Left colon (tissue), 2 donors: ENCODE measurements at places on chromosomes 7 and 10. TPM values are rescaled to one million over a fixed set of nuclear protein-coding genes. Genes with fewer than 3 reads are reported as not detected.

Gene ATOH7
- total RNA-seq, result not detected

Gene TMEM130
- 0.73 TPM for total RNA-seq

Gene MYPN
- total RNA-seq, result 2.1 TPM

GRCh38 chr10:44965651-44966097, 6.1 kb downstream of the RASSF4 start:
- DNase-seq, result no peak

- no peak for DNase-seq
Measured at GRCh38 chr7:80060218-80060806, 74.3 kb upstream of the GNAI1 start.

GRCh38 chr7:157476654-157477549, 140.1 kb downstream of the DNAJB6 start:
- no peak for DNase-seq

DNA sequence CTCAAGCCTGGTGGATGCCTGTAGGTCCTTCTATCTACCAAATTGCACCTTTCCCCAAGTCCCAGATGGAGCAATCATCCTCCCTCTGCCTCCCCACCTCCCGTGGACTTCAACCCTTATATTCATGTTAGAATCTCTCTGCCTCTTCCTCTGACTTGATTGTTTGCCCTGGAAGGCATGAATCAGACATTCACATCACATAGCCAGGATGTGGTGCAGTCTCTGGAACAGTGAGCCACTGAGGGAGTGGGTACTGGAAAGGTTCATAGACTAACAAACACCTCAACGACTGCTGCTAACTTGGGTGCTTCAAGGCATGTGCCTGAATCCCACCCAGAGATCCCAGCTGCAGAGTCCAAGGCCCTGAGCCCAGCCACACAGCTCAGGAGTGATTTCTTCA, 494.0 kb downstream of the TNS3 start:
- DNase-seq, result no peak

- no peak for DNase-seq
Measured at GRCh38 chr7:75042286-75042685, 31.3 kb downstream of the RCC1L start.
